ENCODE measurements at places on chromosomes 13 and 19.

DNA sequence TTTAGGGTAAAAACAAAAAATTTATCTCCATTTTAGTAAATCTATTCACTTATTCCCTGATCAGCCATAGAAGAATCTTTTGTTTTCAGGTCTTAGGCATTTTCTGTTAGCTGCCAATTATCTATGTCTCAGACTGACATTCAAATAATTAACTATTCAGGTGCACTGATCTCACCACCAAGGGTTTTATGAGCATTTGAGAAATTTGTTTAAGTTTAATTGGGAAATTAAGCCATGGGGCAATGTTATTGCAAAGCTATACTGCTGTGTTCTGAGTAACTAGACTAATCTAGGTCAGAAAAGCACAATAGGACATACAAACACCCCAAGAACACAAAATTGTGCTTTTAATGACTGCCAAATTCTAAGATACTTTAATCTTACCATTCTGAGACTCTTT lies 210.7 kb upstream of the EDNRB start:
- DNase-seq: no peak

DNA sequence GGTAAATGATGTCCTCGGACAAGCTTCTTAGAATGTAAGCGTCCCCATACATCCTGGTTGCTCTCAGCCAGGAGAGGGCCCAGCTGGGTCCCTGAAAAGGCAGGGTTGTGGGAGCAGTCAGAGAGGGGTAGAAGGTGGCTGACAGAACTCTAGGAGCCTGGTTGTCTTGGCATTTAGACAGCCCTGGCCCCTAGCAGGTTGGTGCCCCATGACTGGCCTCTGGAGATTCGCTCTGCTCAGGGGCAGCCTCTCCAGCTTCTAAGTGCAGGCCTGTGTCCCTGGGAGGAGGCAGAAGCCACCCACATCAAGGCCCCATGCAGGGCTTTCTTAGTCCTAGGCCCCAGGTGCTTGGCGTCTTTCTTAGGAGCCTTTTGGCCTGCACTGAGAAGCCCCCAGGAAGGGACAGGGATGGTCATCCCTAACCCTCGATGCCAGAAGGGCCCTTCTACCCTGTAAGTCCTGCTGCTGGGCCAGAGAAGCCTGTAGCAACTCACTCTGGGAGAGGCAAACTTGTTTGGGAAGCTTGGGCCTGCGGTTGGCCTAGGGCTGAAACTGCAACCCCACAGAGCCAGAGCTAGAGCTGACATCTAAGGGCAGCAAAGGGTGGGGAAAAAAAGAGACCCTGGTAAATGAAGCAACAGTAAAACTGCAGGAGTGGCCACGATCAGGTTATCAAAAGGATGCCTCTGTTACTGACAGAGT lies 2.8 kb upstream of the CDX2 start:
- DNase-seq: no peak

DNA sequence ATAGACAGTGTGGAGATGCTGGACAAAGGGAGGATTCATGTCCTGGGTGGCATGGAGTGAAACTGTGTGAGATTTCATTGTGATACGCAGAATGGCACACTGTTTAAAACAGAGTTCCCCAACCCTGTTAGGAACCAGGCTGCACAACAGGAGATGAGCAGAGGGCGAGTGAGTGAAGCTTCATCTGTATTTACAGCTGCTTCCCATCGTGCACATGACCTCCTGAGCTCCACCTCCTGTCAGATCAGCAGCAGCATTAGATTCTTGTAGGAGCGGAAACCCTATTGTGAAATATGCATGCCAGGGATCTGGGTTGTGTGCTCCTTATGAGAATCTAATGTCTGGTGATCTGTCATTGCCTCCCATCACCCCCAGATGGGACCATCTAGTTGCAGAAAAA lies 72.5 kb downstream of the RAP2A start:
- DNase-seq: no peak

DNA sequence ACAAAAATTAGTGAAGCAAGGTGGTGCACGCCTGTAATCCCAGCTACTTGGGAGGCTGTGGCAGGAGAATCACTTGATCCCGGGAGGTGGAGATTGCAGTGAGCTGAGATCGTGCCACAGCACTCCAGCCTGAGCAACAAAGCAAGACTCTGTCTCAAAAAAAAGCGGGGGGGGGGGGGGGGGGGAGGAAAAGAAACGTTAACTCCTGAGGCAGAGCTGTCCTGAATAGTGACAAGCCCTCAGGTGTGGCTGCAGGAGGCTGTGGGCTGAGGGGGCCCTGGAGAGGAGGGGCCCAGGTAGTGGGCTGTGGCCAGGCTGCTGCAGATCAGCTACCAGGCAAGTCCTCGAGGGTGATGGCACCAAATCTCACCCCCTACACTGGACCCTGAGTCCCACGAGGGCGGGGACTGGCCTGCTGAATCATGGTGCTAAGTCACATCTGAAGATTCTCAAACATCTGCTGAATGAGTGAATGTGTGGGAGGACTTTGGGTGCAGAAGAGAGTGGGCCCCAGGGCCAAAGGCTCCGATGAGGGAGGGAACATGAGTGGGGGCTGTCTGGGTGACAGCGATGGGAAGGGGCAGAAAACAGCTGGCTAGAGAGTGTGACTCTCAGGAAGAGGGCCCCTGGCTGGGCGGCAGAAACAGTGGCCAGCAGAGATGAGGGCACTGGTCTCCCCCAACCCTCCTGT lies 24.6 kb upstream of the ATP1A3 start:
- peak; percentile 23 for DNase-seq

DNA sequence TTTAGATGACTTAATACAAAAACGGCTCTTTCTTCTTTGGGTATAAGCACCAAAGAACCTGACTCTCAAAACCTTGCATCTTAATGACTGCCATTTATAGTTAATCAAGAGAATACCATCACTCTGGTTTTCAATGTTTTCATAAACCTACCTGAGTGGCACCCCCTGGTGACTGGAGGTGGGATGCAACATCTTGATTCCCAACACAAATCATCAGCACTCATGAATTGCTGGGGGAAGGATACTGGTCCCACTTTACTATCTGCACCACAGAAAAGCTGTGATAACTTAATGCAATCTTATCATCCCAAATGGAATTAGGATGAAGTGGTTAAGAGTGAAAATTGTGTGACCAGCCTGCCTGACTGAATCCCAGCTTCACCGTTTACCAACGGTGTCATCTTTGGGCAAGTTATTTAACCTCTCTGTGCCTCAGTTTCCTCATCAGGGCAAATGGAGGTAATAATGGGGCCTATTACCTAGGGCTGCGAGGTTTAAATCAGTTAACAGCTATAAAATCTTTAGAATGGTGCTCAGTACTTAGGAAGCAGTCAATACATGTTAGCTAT lies 366.4 kb downstream of the KLF12 start:
- peak; percentile 27 for DNase-seq

DNA sequence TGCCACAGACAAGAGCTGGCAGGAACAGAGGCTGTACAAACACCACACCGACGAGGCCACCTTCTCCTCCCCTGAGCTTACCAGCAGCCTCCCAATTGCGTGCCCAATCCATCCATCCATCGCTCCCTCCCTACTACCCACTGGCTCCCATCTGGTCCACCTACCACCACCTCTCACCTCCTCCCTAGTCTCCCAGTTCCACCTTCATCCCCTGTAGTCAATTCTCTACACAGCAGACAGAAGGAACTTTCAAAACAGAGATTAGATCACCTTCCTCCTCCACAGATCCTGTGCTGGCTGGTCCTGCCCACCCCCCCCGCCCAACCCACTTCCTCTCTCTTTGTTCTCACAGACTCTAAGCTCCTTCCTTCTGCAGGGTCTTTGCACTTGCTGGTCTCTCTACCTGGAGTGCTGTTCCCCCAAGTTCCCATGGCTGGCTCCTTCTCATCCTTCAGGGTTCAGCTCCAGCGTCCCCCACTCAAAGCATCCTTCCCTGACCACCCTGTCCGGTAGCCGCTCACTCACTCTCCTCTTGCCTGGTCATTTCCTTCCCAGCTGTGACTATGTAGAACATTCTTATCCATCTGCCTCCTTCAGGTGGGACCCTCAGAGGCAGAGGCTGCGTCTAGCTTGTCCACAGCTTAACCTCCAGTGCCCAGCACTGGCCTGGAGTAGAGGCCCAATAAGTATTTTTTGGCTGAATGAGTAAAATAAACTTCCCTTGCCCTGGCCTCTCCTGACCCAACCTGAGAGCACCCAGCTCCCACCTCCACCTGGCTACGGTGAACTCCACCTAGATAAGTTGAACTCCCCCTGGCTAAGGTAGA lies 23.0 kb downstream of the PIN1 start:
- DNase-seq: no peak

- peak; percentile 30 for DNase-seq
Measured at GRCh38 chr13:32264407-32264806, 50.8 kb downstream of the ZAR1L start.

Measured in PC-3 (cell line).